ENCODE measurements at places on chromosomes 4 and X. TPM values are rescaled to one million over a fixed set of nuclear protein-coding genes. Genes with fewer than 3 reads are reported as not detected.

MAGEC3 gene
- not detected for total RNA-seq

OTC gene
- total RNA-seq: 0.18 TPM

DNA sequence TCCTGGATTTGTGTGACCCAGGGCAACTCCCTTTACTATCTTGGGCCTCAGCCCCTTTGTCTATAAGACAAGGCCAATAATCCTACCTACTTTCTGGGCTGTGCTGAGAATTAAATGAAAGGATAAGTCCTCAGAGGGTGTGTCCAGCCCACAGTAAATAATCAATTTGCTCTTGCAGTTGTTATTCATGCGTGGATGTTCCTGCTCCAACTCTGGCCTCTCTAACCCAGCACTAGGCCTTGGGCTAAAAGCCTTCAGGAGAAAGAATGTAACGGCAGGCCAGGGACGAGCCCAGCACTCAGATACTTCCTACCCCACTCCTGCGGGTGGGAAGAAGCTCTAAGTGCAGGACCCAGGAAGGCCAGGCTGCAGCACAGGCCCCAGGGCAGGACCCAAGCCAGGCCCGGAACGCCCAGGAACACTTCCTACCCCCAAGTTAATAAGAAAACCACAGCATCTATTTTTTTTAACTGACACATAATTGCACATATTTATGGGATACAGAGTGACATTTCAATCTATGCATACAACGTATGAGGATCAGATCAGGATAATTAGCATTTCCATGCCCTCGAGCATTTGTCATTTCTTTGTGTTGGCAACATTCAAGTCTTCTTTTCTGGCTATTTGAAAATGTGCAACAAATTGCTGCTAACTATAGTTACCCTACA, 179.6 kb upstream of the RBPJ start:
- H3K4me1 ChIP-seq: no peaks in the 10 kb centered on the region
- no peak overlapping the region for H3K27ac ChIP-seq

DNA sequence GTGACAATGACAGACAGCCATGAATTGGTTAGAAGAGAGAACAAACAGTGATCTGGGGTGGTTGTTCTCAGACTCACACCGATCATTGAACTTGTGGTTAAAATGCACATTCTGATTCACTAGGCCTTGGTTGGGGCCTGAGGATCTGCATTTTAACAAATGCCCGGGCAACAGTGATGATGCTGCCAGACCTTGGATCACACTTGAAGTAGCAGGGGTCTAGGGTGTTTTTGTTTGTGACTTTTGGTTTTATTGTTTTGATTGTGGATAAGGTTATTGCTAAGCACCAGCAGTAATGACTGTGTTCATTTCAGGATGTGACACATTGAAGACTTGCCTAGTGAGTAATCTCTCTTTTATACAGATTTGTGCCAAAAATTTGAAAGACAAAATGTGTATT, 36.5 kb downstream of the TXLNG start:
- no peak overlapping the region for H3K4me3 ChIP-seq
- no peaks in the 10 kb centered on the region for H3K27me3 ChIP-seq

DNA sequence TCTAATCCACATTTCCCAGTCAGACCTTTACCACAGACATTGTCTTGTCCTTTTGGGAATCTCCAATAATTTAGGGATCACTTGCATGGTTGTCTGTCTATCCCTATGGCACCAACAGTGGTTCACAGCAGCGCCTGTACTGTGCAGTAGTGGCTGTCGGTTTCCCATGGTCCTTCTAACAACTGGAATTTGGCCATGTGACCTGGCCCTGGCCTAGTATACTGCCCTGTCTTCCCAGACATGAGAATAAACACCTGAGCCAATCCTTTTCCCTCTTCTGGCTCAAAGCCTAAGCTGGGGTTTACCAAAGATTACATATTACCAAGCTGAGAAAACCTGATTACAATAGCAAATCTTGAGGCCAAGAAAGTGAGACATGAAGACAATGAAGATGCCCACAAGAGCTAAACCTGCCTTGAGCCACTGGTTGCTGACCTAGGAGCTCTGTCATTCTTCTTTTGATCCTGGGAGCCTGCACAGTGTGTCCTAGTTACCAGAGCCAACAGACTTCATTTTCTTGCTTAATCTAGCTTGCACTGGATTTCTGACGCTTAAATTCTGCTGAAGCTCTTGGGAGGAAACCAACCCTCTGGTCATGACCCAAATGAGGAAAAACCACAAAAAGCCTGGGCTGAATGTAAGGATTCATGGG, 92.1 kb downstream of the SCD5 start:
- H3K27me3 ChIP-seq: no peaks in the 10 kb centered on the region
- H3K4me3 ChIP-seq: no peak overlapping the region
- peaks cover 30% of the 10 kb centered on the region for H3K4me1 ChIP-seq
- peak overlapping the region; percentile 56 for H3K27ac ChIP-seq
- peak; percentile 54 for DNase-seq
- no peaks in the 10 kb centered on the region for H3K36me3 ChIP-seq

- H3K27ac ChIP-seq: no peak overlapping the region
- H3K4me1 ChIP-seq: no peaks in the 10 kb centered on the region
- no peak for DNase-seq
- H3K27me3 ChIP-seq: no peaks in the 10 kb centered on the region
- no peak overlapping the region for H3K4me3 ChIP-seq
- no peaks in the 10 kb centered on the region for H3K36me3 ChIP-seq
These were observed 275.5 kb downstream of the CFAP299 start for GRCh38 chr4:80610845-80611677.

- peaks cover 19% of the 10 kb centered on the region for H3K4me1 ChIP-seq
- H3K27ac ChIP-seq: no peak overlapping the region
These were observed 31.2 kb downstream of the SCARB2 start for GRCh38 chr4:76182463-76182862.
